IPS-NIHi11 (cell line): ENCODE measurements at places on chromosomes 16 and 17.

DNA sequence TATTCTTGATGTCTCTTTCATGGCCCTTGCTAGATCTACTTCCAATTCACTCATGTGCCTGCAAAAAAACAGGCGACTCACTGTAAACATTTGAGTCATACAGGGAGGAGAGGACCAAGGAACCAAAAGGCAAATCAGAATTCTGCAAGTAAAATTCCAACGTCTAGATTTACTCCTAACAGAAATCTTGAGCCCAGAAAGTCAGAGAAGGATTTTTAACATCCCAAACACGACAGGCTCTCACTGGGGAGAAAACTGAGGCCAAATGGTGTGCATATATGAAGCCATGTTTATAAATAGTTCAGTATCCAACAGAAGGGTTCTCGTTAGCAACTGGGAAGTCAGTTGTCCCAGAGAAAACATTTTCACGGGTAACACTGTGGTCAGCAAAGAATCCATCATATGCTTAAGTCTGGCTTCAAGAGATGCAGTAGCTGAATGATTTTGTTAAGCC, 40.1 kb downstream of the LITAF start:
- no peak for DNase-seq

DNA sequence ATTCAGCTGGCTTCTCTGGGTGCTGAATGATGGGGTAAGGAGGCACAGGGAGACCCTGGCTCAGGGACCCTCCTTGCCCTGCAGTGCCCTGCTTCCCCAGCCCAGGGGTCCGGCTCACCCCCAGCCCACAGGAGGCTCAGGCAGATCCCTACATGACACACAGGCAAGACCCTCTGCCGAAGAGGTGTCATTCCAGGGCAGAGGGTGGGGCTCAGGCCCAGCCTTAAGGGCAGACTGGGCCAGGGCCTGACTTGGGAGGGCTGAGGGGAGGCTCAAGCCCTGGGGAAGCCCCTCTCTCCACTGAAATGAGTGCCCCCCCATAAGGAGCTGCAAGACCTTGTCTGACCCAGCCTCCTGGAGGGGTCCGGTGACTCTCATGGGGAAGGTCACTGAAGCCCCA, 30.3 kb upstream of the KSR1 start:
- no peak for DNase-seq

DNA sequence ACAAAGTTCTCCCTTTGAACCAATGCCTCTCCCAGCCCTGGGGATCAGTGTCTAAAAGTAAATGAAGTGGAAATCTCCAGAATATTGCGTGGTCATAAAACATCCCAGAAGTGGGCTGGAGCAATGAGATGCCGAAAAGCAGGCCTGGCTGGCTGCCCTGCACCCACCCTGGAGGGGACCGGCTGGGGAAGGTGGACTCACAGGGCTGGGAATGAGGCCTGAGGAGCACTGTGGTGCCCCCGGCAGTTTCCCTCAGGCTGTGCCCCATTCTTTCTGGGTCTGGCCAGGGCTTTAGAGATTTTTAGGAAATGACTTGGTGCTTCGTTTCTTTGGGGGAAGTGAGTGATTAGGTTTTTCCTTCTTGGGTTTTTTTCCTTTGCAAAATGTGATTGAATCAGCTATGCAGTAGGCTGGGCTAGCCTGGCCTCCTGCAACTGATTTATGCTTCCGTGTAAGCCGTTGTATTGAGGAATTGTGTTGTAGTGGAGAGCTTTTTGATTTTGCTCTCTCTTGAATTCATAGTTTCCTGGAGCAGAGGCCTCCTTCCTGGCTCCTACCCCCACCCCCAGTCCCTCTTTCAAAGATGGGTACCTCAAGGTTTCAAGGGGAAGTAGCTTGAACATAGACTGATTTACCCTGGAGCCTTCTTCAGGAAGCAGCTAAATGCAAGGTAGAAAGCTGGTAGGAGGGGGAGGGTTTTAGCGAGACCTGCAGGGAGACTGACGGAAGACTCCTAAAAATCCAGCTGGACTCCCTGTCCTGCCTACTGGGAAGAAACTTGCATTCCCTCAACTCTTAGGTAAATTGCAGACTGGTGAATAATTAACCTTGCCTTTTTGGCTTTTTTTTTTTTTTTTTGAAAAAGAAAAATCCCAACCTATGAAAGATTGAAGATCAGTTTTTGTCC, 170.2 kb downstream of the RAB11FIP4 start:
- DNase-seq: no peak

GRCh38 chr16:30366511-30366910, 3.8 kb downstream of the TBC1D10B start:
- DNase-seq: no peak

DNA sequence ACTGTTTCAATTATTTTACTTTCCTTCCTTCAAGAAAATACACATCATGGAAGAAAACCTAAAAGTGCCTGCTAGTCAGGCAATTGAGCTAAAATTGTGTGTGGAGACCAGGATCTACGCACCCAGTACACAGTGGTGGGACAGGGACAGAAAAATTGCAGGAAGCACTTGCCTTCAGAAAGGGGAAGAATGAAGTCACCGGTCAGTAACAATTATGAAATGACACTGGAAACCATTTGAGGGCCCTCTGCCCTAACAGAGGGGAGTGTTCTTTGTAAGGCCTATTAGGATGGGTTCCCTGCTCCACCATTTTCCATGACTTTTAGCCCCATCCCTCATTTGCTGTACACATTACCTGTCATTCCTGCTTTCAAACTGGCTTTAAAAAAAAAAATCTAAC, 4.5 kb upstream of the PHAF1 start:
- no peak for DNase-seq

- DNase-seq: no peak
Measured at GRCh38 chr17:28705074-28705659, 6.5 kb downstream of the PROCA1 start.

DNA sequence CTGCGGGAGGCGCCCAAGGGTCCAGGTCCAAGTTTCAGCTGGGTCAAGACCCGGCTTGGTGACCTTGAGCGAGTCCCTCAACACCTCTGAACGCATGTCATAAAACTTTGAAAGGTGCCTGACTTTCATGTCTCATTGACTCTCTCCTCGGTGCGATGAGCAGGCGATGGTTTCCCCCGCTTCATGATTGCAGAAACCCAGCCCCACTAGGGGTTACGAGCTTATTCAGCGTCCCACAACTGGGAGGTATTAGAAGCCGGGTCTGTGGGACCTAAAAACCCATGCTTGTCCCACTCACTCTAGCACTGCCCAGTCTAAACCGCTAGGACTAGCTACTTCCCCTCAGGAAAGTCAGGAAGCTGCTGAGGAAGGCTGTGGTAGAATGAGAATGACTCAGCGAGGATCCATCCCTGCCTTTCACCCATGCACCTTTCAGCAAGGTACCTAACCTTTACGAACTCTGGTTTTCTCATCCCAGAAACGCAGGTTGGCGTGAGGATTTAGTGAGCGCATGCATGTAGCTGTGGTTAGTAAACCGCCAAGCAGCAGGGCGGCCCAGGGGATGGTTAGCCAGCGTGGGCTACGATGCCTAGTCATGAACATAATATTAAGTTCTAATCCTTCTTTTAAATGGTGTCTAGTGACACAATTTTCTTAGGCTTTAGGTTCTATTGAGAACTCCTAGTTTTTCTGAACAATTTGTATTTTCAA, 26.2 kb upstream of the RFFL start:
- peak; percentile 27 for DNase-seq

DNA sequence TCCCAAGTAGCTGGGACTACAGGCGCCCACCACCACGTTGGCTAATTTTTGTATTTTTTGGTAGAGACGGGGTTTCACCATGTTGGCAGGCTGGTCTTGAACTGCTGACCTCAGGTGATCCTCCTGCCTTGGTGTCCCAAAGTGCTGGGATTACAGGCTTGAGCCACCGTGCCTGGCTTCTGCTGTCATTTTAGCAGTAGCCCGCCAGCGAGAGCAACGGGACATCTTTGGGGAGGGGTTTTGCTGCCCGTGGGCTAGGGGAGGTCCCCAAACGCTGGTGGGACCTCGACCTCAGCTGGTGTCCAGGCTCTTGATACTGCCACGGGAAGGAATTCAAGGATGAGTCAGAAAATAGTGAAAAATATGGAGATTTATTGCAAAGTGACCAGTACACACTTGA, 108.1 kb upstream of the CACNG5 start:
- no peak for DNase-seq

GRCh38 chr17:66677201-66677981, 157.5 kb upstream of the CACNG5 start:
- no peak for DNase-seq

GRCh38 chr16:66150698-66151482, 215.6 kb upstream of the CDH5 start:
- DNase-seq: no peak

- no peak for DNase-seq
Measured at GRCh38 chr16:73018821-73019456, 29.0 kb downstream of the ZFHX3 start.

DNA sequence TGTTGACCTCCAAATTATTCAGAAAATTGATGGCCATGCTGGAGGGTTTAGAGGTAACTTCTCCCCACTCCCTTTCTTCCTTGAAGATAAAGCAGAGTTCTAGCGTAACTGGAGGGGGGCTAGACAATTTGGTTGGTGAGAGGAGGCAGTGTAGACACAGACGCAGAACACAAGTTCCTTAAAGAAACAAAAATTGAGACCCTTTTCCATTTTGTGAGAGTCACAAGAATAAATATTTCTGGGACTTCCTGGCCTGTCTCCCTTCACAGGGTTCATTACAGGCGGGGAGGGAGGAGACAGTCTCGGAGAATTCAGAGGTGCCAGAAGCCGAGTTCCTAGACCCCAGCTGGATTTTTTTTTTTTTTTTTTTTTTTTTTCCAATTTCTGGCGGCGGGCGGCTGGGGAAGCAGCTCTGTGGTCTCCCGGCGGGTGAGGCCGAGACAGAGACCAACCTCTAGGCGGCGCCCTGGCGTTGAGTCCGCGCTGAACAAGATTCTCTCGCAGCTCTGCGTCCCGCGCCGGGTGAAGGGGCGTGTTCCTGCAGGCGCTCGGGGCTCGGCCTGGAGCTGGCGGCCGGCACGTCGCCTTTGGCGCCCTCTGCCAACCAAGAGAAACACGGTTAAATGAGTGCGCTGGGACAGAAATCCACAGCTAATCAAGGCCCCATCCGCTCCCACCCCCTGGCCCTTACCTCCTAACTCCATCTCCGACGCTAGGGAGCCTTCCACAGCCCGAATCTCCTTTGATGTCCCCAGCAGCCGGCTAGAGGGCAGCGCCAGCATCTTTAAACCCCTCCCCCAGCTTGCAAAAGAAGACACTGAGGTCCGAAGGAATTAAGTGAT, 10.2 kb upstream of the HOXB9 start:
- peak; percentile 97 for DNase-seq

GRCh38 chr16:86016201-86016965, 117.4 kb downstream of the IRF8 start:
- DNase-seq: peak; percentile 86

DNA sequence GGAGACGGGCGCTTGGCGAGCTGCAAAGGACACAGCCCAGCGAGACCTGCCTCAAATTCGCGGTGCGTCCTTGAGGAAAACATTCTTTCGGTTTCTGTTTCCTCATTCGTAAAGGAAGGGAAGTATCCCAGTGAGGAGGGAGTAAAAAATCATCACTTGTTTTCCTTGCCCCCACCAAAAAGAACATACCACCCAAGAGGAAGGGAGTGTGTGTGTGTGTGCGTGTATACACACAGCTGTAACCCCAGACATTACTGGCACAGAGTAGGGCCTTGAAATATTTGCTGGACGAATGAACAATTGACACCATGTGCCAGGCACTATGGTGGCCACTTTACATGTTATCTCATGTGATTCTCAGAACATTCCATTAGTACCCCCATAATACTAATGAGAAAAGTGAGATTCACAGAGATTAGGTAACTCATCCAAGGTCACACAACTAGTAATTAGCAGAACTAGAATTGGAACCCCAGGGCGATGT, 1.9 kb upstream of the MATCAP1 start:
- no peak for DNase-seq

GRCh38 chr17:63974594-63975192, 2.0 kb upstream of the SCN4A start:
- no peak for DNase-seq

- no peak for DNase-seq
Measured at GRCh38 chr17:83195330-83196023, 116.1 kb downstream of the METRNL start.

- no peak for DNase-seq
Measured at GRCh38 chr16:31532120-31532519, 4.4 kb downstream of the AHSP start.

DNA sequence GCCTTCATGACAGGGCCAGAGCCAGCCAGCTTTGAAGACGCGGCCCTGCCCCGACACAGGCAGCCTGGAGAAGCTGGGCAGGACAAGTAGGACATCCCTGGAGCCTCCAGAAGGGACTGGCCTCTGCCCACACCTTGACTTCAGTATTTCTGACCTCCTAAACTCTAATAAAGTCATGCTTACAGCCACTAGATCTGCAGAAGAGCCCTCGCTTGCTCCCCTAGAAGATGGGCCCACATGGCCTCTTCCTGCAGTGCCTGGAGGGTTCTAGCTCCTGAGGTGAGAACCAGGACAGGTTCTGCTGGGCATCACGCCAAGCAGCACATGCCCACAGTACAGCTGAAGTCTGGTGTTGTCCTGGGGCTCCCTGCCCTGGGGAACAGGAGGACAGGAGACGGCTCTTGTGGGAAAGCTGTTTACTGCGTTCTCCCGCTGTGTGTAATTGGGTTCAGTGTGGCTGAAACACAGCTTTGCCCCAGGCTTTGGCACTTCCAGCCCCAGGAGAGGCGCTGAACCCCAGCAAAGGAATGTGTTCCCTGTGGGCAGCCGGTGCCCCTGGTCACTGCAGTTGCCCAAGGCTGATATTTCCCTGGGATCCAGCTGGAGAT, 2.6 kb downstream of the APRT start:
- DNase-seq: no peak

DNA sequence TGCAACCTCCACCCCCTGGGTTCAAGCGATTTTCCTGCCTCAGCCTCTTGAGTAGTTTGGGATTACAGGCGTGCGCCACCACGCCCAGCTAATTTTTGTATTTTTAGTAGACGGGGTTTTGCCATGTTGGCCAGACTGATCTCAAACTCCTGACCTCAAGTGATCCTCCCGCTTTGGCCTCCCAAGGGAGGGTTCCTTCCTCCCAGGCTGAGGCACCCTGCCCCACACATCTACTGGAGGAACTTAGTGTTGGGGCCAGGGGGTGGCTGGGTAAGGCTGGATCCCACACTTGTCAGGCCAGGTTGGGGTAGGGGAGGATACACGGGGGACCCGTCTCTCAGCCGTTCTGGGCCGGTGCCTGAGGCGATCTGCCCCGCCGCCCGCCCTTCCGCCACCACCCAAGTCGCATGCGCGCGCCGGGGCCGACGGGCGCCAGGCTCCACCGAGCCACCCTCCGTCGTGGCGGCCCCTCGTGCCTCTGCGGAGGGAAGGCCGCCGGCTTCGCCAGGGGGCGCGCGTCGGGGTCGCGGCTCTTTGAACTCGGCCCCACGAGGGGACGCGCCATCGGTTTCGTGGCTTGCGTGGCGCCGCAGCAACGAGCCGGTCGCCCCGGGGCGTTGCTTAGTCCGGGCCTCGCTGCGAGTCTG, 15.9 kb downstream of the GRB7 start:
- peak; percentile 82 for DNase-seq
